ENCODE measurements at places on chromosomes 4 and X.

- DNase-seq: no peak
Observed at GRCh38 chr4:67106861-67107460, 438.3 kb downstream of the CENPC start.

GRCh38 chr4:180640193-180640592 is 1603.0 kb upstream of the TENM3 start:
- no peak for DNase-seq

- no peak for DNase-seq
Observed at GRCh38 chr4:40600850-40601249, 28.8 kb downstream of the RBM47 start.

- DNase-seq: no peak
Observed at GRCh38 chr4:66091786-66092185, 421.5 kb upstream of the EPHA5 start.

- DNase-seq: no peak
Observed at GRCh38 chr4:76003035-76003434, 4.3 kb downstream of the CXCL9 start.

GRCh38 chrX:87045352-87045751 is 472.2 kb upstream of the KLHL4 start:
- DNase-seq: no peak

GRCh38 chrX:101171883-101172400 is 47.6 kb upstream of the DRP2 start:
- no peak for DNase-seq

- DNase-seq: no peak
Observed at GRCh38 chr4:163592212-163592611, 97.7 kb downstream of the TMA16 start.

DNA sequence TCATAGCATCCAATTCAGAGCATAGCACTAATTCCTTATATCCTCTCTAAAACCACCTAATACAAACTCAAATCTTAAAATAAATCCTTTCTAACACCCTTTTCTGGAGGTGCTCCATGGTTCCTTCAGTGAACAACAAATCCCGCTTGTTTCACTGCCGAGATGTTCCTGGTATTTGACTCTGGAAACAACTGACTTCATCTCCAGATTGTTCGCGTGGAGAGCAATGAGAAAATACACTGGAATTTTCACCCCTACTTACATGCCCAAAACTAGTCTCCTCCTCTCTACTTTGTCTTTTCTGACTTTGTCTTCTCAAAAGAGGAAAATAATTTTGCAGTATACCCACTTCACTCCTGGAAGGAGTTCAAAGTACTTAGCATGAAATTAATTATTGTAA is 129.0 kb downstream of the PLS3 start:
- DNase-seq: no peak

DNA sequence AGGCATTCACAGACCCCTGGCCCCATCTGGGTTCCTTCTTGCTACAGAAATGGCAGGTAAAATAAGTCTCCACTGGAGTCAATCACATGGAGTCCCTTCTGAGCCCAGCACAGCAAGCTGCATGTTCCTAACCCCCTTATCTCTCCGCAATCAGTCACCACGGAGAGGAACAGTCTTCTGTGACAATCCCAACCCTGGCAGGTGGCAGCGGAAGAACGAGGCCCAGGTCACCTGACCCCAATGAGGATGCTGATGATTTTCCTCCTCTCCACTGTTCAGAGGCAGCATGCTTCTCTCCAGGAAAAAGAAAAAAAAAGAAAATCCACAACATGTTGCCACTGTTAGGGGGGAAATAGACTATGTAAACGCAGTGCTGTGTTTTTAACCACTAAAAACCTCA is 50.1 kb downstream of the TSPAN5 start:
- no peak for DNase-seq

GRCh38 chr4:17475481-17475880 is 36.4 kb downstream of the QDPR start:
- no peak for DNase-seq

GRCh38 chr4:52157641-52158316 is 106.7 kb downstream of the SPATA18 start:
- no peak for DNase-seq

GRCh38 chr4:119706804-119707203 is 78.2 kb upstream of the PDE5A start:
- no peak for DNase-seq

DNA sequence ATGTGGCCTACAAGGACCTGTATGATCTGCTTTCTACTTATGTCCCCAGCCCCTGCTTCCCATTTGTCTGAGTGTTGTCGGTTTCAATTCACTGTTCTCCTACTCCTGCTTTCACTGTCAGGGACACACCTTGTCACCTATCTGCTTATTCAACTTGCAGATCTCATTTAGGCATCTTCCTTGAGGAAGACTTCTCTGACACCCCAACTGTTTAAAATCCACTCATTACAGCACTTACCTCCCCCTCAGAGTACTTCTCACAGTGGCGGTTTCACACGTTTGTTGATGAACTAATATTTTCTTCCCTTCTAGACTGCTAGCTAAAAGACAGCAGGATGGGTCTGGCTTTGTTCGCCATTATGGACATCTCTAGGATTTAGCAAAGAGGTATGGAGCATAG is 279.9 kb upstream of the TET2 start:
- DNase-seq: no peak

DNA sequence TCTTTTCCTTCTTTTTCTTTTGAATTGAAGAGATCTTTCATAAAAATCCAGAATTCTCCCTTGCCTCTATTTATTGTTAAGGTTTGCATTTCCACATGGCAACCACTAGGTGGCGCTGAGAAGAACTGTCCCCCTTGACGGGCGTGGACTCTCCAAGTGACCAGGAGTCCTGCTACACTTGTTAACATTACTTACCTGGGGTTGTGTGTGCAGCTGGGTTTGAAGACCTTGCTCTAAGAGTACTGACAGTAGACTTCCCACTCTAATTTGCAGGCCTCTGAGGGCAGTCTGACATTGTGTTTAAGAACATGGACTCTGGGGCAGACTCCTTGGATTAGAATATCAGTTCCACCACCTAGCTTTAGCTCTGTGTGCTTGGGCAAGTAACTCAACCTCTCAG is 52.8 kb downstream of the GPRIN3 start:
- peak; percentile 24 for DNase-seq
